ENCODE measurements at places on chromosomes 1 and 21. TPM values are rescaled to one million over a fixed set of nuclear protein-coding genes. Genes with fewer than 3 reads are reported as not detected.

The FRRS1 gene
- total RNA-seq = 3.8 TPM

The GUCA2A gene
- not detected for total RNA-seq

The SPATC1L gene
- total RNA-seq = 11.0 TPM

The MROH7 gene
- total RNA-seq = 4.5 TPM

The BGLAP gene
- total RNA-seq = 0.47 TPM

The TTC39A gene
- total RNA-seq = 14.8 TPM

The TMEM52 gene
- 0.82 TPM for total RNA-seq

The KRTAP21-2 gene
- total RNA-seq = not detected

The UMODL1 gene
- not detected for total RNA-seq

The ZSWIM5 gene
- total RNA-seq = 1.5 TPM

The WASF2 gene
- total RNA-seq = 71.8 TPM

The USP33 gene
- 32.5 TPM for total RNA-seq

The BACE2 gene
- 22.6 TPM for total RNA-seq

GRCh38 chr1:145695821-145696629, 11.1 kb downstream of the PDZK1 start:
- no peak for DNase-seq

- DNase-seq = no peak
These were observed 43.0 kb downstream of the ATF3 start for GRCh38 chr1:212651521-212651920.

GRCh38 chr1:15436881-15437442, 1.3 kb upstream of the CTRC start:
- DNase-seq = no peak

DNA sequence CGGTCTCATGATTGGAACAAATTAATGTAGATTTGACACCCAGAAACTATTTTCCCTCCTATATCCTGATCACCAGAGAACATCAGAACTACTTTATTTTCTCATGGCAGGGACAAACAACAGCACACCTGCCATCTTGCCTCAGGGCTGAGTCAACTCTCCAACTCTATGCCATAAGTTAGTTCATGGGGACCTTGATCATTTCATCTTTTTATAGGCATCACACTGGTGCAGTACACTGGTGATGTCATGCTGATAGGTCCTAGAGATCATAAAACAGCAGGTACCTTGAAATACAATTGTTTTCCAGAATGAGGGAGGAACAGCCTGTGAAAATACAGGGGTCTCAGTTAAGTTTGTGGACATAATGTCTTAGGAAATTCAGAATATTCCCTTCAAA, 45.8 kb downstream of the EDN2 start:
- no peak for DNase-seq

DNA sequence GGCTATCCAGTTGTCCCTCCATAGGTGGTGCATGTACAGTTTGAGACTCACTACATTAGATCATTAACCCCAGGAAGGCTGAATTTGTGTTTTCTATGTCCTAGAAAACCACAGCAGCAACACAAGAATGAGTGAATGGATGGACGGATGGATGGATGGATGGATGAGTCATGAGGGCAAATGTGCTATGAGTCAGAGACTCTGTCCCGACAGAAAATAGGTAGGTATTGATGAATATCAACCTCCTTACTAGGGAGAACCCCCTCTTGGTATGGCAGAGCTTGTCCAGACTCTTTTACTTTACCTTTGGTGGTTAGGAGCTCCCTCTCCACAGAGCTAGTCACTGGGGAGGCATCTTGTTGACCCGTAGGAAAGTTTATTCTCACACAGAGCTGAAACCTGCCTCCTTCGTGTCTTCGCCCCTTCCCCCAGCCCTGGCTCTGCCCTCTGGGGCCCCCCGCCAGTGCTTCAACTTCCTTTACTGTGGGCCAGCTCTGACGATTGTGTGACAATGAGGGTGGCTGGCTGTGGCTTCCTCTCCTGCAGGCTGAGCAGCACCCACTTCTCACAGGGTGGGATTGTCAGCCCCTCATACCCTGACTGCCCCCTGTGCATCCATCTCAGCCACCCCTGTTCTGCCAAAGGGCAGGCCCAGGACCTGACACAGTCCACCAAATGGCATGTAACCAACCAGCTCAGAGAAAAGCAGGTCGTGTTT, 145.2 kb downstream of the FOXD2 start:
- DNase-seq = no peak

DNA sequence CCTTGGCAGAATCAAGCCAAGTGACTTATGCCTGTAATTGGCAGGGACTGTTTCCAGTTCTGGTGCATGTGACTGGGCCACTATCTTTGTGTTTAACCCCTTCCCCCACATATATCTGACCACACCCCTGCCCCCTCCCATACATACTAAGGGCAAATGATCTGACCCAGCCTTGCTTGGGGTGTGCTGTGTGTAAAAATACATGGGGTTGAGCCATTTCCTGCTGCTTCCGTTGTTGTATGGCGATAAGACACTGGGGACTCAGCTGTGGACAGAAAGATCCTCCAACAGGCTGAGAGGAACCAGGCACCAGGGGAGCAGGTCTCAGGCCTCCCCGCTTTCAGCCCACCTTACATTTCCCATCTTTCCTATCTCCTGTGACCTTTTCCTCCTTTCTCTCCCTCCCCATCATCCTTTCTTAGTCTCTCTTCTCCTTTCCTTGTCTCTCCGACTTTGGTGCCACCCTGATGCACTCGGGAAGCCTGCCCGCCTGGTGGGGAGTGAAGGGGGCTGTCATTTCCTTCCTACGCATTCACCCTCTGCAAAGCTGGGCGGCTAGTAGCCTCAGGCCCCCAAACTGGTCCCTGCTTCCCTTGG, 39.7 kb downstream of the TMCC2 start:
- no peak for DNase-seq

GRCh38 chr1:20180844-20181207, 5.1 kb upstream of the UBXN10 start:
- DNase-seq = no peak

DNA sequence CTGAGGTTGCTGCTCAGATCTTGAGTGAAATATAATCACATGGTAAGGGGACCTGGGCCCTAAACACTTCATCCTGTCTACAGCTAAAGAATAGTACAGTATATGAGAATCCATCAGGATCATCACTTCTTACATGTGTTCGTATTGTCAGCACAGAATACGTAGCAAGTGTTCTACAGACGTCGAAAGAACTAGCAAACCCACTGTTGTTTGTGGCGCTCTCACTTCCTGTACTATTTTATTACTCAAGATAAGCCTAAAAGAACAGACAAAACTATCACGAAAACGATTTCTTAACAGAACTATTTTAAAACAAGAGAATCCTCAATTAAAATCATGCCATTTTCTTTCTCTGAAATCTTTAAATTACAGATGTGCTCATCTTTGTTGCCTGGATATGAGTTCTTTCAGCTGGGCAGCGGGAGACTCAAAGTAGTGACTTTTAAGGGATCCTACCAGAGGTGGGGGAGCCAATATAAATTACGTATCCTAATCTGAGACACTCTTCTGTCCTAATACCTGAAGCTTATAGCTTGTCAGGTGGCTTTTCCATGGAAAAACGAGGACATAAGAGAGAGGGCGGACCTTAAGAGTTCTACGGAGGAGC, 724 bp downstream of the ST7L start:
- DNase-seq = no peak

DNA sequence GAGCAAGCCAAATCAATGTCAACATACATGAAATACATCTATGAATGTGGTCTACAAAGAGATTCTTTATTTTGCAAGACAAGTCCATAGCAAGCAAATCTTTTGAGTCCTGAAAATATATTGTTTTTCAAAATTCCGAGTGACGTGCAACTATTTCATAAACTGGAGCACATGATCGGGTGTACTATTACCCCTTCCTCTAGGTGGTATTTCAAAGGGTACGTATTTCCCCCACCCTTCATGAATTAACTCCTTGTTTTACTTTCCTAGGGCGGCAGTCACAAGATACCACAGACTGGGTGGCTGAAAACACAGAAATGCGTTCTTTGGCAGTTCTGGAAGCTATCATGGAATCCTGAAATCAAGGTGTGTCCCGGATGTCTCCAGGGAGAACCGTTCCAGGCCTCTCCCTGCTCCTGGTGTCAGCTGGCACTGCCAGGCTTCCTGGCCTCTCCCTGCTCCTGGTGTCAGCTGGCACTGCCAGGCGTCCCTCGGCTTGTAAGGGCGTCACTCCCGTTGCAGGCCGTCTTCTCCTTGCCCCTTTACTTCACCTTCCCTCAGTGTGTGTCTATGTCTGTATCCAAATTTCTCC, 55.3 kb downstream of the RIPK4 start:
- DNase-seq = no peak

DNA sequence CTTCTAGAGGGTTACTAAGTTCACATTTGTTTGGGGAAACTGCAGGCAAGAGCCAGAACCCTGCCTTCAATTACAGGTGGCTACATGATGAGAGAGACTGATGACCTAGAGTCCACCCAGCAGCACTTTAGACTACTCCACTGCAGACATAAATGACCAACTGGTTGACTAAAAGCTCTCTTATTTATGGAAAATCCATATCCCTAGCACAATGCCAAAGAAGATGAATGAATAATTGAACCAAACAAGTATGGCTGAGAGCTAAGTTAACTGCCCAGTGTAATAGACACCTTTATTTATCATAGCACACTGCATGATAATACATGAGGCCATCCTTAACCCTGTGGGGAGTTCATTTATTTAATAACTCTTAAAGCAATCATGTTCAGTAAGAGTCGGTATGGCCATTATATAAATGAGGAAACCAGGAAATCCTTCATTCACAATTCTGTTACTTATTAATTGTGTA, 60.4 kb downstream of the IL12RB2 start:
- DNase-seq = no peak

DNA sequence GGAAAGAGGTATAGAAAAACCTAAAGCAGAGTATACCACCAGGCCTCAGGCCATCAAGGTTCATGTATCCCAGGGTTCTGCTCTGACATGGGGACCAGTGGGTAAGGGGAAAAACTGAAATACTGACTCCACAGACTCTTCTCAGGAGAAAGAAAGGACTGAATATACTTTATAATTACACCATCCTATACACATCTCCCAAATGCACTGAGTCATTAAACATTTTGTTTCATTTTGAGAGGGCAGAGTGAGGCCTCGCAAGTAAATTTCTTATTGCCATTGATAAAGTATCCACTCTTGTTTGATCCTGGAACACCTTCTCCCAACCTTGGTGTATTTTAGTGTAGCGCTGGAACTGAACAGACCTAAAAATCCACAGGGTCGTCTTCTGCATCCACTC, 247.9 kb downstream of the SLC45A1 start:
- no peak for DNase-seq

DNA sequence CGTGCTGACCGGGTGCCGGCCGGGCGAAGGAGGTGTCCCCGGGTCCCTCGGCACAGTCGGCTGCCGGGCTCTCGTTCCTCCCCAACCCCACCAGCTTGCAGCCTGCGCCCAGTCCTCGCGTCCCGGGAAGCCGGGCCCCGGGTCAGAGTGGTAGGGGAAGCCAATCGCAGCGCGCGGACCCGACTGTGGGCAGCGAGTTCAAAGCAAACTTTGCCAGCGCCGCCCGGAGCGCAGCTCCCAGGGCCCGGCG, 328 bp downstream of the MYCL start:
- DNase-seq = peak; percentile 30

DNA sequence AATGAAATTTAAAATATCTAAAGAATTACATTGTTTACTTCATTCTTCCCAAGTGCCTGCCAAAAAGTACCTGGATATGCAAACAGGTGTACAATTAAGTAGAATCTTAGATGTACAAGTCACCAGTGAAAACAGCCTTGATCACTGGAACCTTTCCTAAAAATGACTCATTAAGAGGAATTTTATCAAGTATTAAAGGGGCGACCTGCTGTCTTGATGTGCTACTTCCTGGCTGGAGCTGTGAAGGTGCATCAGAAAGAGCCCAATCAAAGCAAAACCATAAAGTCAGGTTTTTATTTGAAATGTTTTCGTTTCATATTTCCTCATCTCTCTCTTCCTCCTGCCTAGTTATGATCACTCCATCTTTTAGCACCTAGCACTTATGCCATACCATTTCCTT, 33.4 kb downstream of the IFI44 start:
- no peak for DNase-seq

DNA sequence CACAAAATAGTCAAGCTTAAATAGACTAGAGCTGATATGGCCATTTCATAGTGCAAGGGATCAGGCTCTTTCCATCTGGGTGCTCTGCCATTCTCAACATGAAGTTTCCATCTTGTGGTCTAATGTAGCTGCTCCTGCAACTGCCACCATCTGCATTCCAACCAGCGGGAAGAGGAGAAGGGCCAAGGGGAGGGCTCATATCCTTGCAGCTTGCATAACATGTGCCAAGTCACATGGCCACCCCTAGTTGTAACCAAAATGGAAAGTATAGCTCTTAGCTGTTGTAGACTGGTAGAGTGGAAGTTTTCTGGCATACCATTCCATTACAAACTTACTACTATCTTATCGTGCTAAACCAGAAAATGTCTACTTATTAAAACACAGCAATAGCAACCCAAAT, 38.9 kb upstream of the IVNS1ABP start:
- DNase-seq = no peak

- DNase-seq = no peak
These were observed 80.1 kb downstream of the UBIAD1 start for GRCh38 chr1:11352816-11353799.

- no peak for DNase-seq
These were observed 244.2 kb upstream of the JUN start for GRCh38 chr1:59028048-59028447.

- no peak for DNase-seq
These were observed 67.1 kb upstream of the ABCG1 start for GRCh38 chr21:42151948-42152220.

GRCh38 chr1:110059133-110059863, 11.2 kb downstream of the ALX3 start:
- no peak for DNase-seq

GRCh38 chr1:161869291-161869690, 103.2 kb downstream of the ATF6 start:
- no peak for DNase-seq
